Left renal cortex interstitium (tissue), 4 donors: ENCODE measurements at places on chromosomes 2 and 18. TPM values are rescaled to one million over a fixed set of nuclear protein-coding genes. Genes with fewer than 3 reads are reported as not detected.

The GREB1L gene
- 3.4 TPM for polyA plus RNA-seq

The KCNJ13 gene
- polyA plus RNA-seq: 2.9 TPM

- DNase-seq: no peak
Observed at GRCh38 chr2:204255071-204255470, 290.2 kb upstream of the PARD3B start.

GRCh38 chr2:34388446-34388845 lies 789.3 kb upstream of the FAM98A start:
- DNase-seq: no peak

DNA sequence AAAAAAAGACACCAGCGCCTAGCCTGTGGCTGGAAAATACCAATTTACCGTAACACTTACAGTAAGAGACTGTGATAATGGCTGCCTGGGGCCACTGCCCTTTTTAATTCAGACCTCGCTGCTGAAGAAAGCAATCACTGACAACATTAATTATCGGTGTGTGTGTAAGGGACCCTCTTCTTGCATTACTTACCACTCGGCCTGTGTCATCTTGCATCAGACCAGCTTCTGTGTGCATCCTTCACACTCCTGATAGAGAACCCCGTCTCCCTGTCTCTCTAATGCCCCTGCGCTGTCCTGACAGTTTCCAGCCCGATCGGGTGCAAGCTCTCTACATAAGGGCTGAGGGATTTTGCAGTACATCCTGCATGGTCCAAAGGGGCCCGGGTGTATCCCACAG lies 124.4 kb downstream of the ZNF516 start:
- DNase-seq: no peak

GRCh38 chr2:164479460-164479859 lies 141.8 kb downstream of the GRB14 start:
- peak; percentile 3 for DNase-seq

GRCh38 chr2:144824306-144825080 lies 304.6 kb upstream of the ZEB2 start:
- DNase-seq: no peak

DNA sequence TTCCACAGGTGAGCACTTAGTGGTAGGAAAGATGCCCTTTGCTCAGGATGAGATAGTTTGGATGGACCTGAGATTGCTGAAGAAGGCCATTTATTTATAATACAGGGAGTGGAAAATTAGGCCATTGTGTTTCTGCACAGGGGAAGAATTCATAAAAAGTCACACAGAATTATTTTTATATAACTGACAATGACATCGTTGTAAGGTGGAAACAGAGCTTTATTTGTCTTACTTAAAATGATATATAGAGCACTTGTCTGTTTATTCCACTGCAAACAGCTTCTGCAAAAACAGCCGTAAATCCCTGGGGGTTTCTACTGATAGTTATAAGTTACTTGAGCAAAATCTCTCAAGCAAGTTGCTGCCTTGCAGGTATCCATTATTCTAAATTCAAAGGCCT lies 158.1 kb upstream of the ZNF521 start:
- no peak for DNase-seq

DNA sequence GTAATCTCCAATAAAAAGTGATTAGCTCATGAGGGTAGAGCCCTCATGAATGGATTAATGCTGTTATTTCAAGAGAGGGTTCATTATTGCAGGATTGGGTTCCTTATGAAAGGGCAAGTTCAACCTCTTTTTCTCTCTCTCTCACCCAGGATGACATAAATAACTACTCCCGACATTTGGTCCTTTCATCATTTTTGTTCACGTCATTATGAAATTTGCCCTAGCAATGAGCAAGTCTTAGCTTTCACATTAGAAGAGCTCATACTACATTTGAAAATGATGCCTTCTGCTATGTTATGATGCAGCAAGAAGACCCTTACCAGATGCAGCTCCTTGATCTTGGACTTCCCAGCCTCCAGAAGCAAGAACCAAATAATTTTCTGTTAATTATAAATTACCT lies 152.5 kb downstream of the ICOS start:
- no peak for DNase-seq

DNA sequence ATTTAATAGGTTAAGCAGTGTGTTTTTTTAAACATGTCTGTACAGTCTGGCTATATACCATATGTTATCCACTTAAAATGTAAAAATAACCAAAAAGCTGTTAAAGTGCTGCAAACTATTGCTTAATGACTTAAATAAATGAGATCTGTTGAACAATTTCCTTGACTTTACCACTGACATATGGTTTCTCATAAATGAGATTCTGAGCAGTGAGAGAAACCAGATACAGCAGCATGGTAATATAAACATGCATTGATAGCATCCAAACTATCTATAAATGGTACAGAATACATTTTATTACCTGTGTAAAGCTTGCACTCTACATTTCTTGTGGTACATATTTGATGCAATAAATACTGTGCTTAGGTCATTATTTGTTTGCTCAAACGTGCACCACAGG lies 36.3 kb upstream of the TTC21B start:
- no peak for DNase-seq

The FER1L5 gene
- polyA plus RNA-seq: 2.7 TPM

- no peak for DNase-seq
Observed at GRCh38 chr18:13611142-13611600, 115.2 kb downstream of the FAM210A start.

DNA sequence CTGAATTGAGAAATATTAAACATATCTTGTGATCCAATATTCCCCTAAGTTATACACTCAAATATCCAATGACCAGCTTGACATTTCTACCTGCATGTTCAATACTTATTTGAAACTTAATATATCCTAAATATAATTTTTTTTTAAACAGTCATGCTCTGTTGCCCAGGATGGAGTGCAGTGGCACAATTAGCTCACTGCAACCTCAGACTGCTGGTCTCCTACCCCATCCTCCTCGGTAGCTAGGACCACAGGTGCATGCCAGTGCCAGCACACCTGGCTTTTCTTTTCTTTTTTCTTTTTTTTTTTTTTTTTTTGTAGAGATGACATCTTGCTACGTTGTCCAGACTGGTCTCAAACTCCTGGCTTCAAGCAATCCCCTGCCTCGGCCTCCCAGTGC lies 4.2 kb downstream of the KYNU start:
- DNase-seq: no peak

DNA sequence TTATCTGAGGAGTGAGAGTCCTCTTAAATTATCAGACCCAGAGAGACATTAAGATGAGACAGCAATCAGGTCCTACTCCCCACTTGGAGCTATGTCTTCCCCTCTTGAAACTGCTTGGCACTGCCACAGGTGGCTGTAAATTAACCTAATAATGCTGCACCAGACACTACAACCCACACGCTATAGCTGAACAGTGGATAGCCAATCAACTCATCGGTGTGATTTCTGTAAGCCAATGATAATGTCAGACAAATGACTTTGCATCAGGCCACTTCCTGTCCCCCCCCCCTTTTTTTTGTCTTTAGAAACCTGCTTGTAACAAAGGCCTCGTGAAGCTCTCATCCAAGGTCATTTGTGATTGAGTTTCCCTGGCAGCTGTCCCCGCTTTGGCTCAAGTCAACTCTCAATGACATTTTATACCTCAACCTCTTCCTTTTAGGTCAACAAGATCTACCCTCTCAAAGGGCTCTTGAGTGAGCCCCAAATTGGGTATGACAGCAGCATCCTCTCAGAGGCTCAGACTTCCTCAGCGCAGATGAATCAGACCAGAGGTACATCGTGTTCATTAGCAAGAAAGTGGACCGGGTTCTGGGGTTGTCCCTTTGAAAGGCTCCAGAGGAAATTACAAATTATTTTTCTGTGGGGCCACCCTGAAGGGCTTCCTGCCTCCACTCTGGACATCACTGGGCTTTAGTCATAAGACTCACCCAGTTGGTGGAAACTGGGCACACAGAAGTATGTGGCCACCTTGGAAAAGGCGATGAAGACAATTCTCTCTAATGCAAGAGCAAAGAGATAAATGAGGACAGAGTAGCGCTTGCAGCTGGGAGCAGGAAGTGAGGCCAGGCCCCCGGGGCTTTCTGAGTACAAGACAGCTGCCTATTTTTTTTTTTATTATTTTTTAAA lies 73.6 kb downstream of the COPS8 start:
- no peak for DNase-seq

GRCh38 chr2:124763611-124764010 lies 738.5 kb downstream of the CNTNAP5 start:
- no peak for DNase-seq

The MAP3K19 gene
- 0.47 TPM for polyA plus RNA-seq

The CMPK2 gene
- 5.0 TPM for polyA plus RNA-seq

- no peak for DNase-seq
Observed at GRCh38 chr2:238425979-238426567, 654 bp upstream of the ASB1 start.

The LIPG gene
- polyA plus RNA-seq: 39.3 TPM
